ENCODE measurements at places on chromosomes 7 and 10. TPM values are rescaled to one million over a fixed set of nuclear protein-coding genes. Genes with fewer than 3 reads are reported as not detected.

DNA sequence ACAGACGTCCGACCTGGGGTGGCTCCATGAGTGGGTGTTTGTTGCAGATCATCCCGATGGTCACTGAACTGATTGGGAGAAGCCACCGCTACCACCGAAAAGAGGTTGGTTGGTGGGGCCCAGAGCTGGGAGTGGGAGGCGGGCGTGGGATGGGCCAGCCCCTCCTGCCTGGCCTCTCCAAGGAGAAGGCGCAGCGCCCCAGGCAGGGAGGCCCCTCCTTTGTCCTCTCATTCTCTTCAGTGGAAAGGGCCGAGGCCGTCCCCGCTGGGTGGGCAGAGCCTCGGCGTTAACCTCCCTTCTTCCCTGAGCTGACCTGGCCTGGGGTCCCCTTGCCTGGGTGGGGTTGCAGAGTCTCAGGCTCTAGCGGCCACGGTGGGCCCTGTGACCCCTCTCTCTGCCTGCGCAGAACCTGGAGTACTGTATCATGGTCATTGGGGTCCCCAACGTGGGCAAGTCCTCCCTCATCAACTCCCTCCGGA, 5.2 kb downstream of the MTG1 start:
- peaks cover 68% of the 10 kb centered on the region for H3K36me3 ChIP-seq
- no peaks in the 10 kb centered on the region for H3K27me3 ChIP-seq
- peaks cover 8% of the 10 kb centered on the region for H3K4me1 ChIP-seq
- DNase-seq: no peak
- no peak overlapping the region for H3K4me3 ChIP-seq

DNA sequence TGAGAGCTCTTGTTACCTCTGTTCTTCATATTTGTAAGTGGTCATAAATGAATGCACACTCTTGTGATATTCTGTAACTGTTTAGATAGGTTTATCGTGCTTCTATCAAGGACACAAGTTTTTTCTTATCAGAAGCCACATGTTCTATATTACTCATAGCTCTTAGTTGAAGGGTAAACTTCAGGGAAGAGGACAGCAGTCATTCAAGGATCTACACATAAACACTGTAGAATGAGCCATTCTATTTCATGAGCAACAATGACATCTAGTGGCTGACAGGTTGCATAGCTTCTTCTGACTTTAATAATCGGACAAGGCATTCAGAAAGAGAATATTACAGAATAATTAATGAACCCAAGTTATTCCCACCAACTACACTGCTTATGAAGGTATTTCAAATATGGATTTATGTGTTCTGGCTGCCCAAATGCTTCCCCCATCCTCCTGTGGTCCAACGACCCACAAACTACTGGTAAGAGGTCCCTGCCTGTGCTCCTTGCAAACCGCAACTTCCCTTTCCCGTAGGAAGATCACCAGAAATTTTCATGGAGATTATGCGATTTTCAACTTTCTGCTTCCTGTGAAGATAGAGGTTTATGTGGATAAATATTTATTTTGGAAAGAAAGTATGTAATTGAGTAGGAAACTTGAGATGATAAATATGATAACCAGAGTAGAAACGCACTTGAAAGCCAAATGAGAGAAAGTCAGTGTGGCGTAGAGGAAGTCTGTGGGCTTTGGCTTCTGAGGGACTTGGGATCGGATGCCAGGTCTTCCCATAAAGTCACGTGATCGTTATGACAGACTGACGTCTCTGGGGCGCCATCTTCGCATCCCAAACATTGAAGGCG, 16.8 kb upstream of the ABCB5 start:
- no peaks in the 10 kb centered on the region for H3K36me3 ChIP-seq
- no peaks in the 10 kb centered on the region for H3K27me3 ChIP-seq
- peak; percentile 76 for DNase-seq
- no peak overlapping the region for H3K27ac ChIP-seq

- H3K36me3 ChIP-seq: no peaks in the 10 kb centered on the region
- H3K27me3 ChIP-seq: no peaks in the 10 kb centered on the region
- H3K27ac ChIP-seq: no peak overlapping the region
- DNase-seq: no peak
- H3K4me3 ChIP-seq: no peak overlapping the region
- H3K4me1 ChIP-seq: no peaks in the 10 kb centered on the region
Observed at GRCh38 chr10:115857856-115858255, 415.1 kb downstream of the GFRA1 start.

DNA sequence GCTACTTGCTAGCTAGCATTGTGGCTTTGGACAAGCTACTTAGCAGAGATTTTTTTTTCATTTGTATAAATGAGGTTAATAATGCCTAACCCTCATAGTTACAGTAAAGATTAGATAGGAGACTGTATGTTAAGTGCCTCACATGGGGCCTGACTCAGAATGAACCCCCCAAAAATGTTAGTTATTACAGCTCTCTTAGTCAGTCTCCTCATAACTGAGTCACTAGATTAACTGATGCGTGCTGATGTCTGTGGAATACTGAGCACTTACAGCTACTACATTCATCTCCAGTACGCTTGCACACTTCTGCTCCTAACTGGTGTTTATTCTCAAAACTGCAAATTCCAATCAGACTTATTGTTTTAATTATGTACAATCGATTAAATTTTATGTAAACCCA, 315.3 kb downstream of the SNX13 start:
- no peak for DNase-seq
- H3K4me3 ChIP-seq: no peak overlapping the region
- H3K4me1 ChIP-seq: no peaks in the 10 kb centered on the region
- no peaks in the 10 kb centered on the region for H3K36me3 ChIP-seq

Gene STEAP1B
- total RNA-seq: 3.1 TPM
